Mesothelial cell of epicardium (in vitro differentiated cells): ENCODE measurements at places on chromosomes 5 and 9. TPM values are rescaled to one million over a fixed set of nuclear protein-coding genes. Genes with fewer than 3 reads are reported as not detected.

Gene NRG2
- 2.0 to 2.8 TPM (median 2.0 TPM) in 3 replicates for total RNA-seq

Gene SLC34A1
- total RNA-seq: not detected in 3 replicates

- no peak for DNase-seq
Measured at GRCh38 chr5:27479859-27480258, 441.5 kb upstream of the CDH9 start.

Gene CARTPT
- total RNA-seq: not detected in 3 replicates

DNA sequence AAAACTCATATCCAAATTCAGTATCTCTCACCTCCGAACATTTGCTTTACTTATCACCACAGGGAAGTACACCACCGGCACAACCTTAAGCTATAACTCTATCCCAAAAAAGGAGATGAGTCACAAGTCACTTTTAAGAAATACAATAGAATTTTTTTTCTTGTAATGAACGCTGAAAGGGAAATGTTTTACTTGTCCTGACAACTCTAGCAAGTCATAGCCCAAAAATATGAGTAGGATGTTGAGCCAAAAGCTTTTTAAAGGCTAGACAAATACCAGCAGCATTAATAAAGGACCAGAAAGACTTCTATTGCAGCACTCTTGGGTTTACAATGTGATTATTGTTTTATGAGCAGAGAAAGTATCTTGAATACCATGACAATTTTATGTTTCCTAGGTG, 147.3 kb upstream of the FST start:
- DNase-seq: no peak

- DNase-seq: no peak
Measured at GRCh38 chr5:40441733-40442132, 238.0 kb upstream of the PTGER4 start.

Gene ERP44
- 17.5 to 18.3 TPM (median 18.2 TPM) in 3 replicates for total RNA-seq

DNA sequence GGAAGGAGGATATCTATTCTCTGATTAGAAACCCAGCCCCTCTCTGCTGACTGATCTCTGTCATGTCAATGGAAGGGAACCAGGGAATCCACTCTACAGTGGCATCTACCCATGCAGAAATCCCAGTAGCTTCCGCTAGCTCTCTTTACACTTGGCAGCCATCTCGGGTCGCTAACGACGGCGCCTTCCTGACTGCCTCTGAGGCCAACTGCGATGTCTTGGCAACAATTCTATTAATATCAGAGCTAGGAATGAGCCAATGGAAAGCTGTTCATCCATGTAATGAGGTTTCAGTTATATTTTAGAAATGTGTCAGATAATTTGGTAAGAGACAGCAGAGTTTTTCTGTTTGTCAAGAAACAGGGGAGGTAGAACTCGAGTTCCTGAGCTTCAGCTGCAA, 67.6 kb upstream of the ATP10B start:
- DNase-seq: no peak

Gene CDKN2B
- total RNA-seq: 40.3 to 47.6 TPM (median 45.2 TPM) in 3 replicates

DNA sequence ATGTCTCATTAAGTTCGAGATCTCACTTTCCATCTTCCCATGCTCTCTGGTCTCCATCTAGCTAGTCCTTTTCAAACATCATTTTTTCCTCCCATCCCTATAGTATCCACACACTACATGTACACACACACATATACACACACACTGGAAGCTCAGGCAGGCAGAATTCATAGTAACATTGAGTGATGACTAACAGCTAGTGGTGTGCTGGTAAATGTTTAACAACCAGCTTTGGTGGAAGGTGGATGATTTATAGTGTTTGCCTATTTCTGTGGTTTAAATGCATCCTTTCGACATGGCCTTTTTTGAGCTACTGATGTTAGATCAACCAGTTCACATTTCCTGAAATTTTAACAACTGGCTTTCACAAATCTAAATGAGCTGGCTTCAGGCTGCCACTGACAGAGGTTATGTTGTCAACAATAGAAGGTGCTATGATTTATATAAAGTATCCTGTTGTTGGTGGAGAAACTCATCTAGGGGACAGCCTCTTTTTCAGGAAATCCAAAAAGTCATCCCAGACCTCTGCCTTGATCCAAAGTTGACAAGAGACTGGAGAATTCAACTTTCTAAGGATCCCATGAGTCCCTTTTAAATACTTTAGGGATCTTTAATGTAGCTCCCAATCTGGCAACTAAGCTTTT, 117.8 kb downstream of the CCDC192 start:
- no peak for DNase-seq

Gene TRIM41
- total RNA-seq: 27.9 to 28.1 TPM (median 27.9 TPM) in 3 replicates

Gene FREM1
- 60.5 to 71.4 TPM (median 62.9 TPM) in 3 replicates for total RNA-seq

Gene PCDHGB3
- 0.59 to 0.74 TPM (median 0.64 TPM) in 3 replicates for total RNA-seq

Gene ADAM19
- total RNA-seq: 17.1 to 19.7 TPM (median 19.7 TPM) in 3 replicates

DNA sequence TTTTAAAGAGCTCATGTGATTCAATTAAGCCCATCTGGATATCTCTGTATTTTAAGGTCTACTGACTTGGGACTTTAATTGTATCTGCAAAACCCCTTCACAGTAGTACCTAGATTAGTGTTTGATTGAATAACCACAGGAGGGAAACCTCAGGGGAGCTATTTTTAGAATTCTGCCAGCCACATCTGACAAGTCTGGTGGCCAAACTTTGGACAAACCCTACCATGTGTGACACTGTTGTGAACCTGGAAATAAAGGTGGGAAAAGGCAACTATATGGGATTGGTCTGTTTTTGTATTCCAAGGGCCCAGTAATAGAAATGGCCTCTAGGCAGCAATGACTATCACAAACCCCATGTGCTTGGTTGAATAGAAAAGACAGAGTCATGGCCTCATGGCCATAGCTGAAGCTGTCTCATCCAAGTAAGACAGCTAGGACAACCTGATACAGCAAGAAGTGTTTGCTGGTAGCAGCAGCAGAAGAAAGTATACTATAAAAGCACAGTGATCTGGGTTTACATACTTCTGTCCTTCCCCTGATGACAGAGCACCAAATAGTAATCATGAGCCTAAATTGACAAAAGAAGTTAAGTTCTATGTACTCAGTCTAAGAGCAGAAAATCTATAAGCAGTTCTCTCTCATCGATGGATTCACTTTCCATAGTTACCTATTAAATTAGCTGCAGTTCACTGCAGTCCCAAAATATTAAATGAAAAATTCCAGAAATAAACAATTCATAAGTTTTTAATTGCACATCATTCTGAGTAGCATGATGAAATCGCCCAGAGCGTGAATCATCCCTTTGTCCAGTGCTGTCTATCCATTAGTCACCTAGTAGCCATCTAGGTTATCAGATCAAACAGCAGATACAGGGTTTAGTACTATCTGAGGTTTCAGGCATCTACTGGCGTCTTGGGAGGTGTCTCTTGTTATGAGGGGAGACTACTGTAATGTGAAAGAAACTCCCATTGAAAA, 189.8 kb downstream of the ARHGAP26 start:
- no peak for DNase-seq

DNA sequence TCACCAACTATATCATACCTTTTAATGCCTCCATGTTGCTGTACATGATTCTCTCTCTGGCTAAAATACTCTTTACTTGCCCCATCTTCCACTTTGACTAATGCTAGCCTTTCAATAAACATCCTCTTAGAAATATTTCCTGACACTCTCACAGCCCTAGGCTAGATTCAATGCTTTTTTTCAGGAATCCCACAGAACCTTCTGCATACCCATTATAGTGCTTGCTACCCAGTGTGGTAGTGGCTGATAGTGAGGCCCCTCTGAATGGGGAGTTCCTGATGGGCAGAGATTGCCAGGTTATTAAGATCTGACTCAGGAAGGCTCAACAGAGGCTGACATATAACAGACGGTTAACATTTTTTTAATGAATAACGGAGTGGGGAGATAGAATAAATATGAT, 11.6 kb downstream of the SSBP2 start:
- DNase-seq: no peak

- no peak for DNase-seq
Measured at GRCh38 chr9:136614967-136615623, 47.6 kb upstream of the EGFL7 start.

Gene TMOD1
- total RNA-seq: 0.49 to 0.66 TPM (median 0.59 TPM) in 3 replicates

GRCh38 chr9:89383030-89383720, 64.9 kb downstream of the SECISBP2 start:
- DNase-seq: no peak

GRCh38 chr5:100430268-100431195, 104.6 kb upstream of the FAM174A start:
- DNase-seq: no peak

Gene PCDHGA3
- 0.07 to 0.16 TPM (median 0.13 TPM) in 3 replicates for total RNA-seq

DNA sequence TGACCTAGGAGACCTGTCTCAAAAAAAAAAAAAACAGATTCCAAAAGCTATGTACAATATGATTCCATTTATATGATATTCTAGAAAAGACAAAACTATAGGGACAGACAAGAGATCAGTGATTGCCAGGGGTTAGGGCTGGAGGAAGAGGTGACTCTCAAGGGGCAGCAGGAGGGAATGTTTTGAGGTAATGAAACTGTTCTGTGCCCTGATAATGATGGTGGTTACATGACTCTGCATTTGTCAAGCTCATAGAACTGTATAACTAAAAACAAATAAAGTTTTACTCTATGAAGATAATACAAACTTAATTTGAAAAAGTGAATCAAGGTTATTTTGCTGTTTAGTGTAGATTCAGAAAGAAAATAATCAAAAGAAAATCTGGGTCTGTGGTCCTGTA, 125.3 kb upstream of the IQGAP2 start:
- no peak for DNase-seq

Gene ZNF483
- 12.2 to 13.0 TPM (median 12.6 TPM) in 3 replicates for total RNA-seq

- DNase-seq: no peak
Measured at GRCh38 chr9:95060916-95061315, 256.6 kb downstream of the FANCC start.

Gene NEUROG1
- total RNA-seq: not detected in 3 replicates

DNA sequence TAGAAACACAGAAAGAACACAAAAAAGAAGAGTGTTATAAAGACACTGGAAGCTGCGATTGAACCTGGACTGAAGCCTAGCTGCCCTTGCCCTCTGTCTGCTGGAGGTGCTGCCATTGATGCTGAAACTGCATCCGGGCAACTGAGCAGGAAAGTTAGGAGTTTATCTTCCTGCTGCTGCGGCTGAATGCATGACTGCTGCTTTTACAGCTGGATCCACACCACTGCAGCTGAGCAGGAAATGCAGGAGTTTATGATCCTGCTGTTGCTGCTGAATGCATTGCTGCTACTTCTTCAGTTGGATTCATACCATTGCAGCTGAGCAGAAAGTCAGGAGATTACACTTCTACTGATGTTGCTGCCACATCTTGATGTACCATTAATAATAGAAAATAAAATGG, 21.8 kb upstream of the JAKMIP2 start:
- DNase-seq: no peak

DNA sequence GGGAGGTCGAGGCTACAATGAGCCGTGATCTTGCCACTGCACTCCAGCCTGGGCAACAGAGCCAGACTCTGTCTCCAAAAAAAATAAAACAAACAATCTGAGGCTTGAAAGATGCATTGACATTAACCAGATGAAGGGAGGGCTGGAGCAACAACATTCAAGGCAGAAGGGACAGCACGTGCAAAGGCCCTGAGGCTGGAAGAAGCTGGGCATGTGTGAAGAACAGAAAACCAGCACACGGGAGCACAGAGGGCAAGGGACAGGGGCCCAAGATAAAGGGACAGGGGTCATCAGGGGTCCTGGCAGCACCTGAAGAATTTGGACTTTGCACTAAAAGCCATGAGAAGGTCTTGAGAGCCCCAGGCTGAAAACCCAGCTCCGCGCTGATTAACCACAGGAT, 3.3 kb downstream of the PTGES start:
- DNase-seq: no peak

DNA sequence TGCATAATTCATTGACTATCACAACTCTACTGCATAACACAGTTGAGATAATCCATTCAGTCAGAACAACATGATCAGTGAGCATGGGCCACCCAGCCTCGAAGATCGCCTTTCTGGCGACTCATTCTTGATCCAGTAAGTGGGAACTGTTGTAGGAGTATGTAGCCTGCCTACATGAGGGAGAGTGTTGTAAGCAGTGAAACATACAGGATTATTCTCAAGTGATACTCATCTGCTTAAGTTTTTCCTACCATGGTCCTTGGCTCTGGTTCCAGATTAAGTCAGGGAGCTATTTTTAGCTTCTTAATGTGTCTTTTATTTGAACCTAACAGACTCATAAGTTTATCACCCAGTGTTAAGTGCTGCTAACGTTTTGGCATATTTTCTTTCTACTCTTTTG, 44.0 kb downstream of the TNPO1 start:
- DNase-seq: no peak

DNA sequence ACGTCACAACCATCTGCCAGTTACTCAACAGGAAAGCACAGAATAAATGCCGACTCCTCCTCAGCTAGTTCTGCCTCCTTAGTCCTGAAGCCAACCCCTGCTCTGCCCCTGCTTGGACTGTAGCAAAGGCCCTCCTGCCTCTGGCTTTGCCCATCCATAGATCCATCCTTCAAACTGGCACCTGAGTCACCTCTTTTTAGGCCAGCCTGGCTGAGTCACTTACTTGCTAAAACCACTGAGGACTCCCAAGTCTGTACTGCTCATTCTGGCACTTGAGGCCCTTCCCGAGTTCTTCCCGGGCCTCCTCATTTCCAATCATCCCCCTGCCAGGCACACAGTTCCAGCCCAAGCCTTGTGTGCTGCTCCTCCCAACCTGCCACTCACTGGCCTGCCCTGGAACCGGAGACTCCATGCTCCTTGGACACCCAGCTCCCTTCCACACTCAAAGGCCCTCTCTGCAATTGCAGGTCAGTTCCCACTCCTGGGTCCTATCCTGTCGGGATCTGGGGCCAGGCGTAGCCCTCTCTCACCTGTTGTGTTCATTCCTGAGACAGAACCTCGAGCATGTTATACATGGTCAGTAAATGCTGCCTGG, 220.1 kb downstream of the DAB2IP start:
- no peak for DNase-seq

Gene ADAMTS12
- total RNA-seq: 13.5 to 14.0 TPM (median 13.9 TPM) in 3 replicates

DNA sequence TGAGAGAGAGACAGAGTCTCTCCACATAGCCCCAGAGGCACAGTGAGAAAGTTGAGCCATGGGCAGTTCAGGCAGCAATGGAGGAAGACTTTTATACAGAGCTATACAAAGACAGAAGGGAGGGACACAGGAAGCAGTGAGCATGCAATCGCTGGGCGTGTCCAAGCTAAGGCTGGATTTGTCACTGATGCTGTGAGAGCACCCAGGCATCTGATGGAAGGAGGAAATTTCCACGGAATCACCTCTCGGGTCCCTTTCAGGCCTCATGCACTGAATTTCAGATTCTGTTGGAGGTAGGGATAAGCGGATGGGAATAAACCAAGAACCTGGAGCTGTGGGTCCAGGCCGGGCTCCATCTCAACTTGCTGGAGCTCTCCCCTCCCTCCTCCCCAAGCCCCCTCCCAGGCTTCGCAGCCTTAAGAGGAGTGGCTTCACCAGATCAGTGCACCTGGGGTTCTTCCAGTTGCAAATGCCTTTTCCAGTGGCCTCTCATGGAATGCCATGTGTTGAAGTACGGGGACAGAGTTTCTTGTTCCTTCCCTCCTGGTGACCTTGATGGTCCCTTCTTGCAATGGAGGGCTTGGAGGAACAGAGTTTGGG, 114.8 kb upstream of the ALDH1B1 start:
- no peak for DNase-seq
